Peyer's patch (tissue), 4 donors: ENCODE measurements at places on chromosomes 4 and X. TPM values are rescaled to one million over a fixed set of nuclear protein-coding genes. Genes with fewer than 3 reads are reported as not detected.
A peak's percentile ranks its signal among the peaks of the same experiment; 100 is the strongest.

Gene PPEF2
- total RNA-seq = not detected

Gene COX7B
- total RNA-seq = 445 TPM

DNA sequence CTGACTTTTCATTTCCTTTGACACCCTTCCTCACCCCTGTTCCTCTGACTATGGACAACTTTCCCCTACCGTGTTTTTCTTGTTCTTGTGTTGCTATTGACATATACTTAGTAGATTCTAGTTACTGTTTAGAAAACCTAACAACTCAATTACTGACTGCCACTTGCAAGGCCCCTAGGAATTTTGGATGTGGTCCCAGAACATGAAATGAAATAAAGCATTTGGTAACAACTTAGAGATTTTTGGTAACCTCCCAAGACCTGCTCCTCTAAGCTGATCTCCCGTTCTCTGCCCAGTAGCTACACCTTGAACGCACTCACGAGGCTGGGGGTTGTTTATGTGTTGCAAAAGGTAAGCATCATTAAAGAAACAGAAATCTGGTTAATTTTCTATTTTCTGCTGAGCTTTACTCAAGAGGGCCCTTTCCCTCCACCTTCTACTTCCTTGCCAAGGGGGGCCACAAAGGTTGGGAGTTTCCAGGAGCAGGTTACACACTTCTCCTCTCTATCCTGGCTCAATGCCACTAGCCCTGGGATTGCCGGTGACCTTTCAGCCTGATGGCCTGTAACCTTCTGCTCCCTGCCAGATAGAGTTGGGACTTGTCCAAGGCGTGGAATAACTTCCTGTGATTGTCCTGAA lies 20.5 kb downstream of the GAB3 start:
- H3K4me3 ChIP-seq = no peak overlapping the region
- H3K27ac ChIP-seq = peak overlapping the region; percentile 22
- H3K27me3 ChIP-seq = no peaks in the 10 kb centered on the region
- no peaks in the 10 kb centered on the region for H3K36me3 ChIP-seq
- DNase-seq = no peak
- no peaks in the 10 kb centered on the region for H3K4me1 ChIP-seq

- H3K27me3 ChIP-seq = no peaks in the 10 kb centered on the region
- H3K4me3 ChIP-seq = peak within 1 kb of the TSS; percentile 66
- H3K27ac ChIP-seq = peak within 1 kb of the TSS; percentile 42
- H3K4me1 ChIP-seq = no peaks in the 10 kb centered on the region
- DNase-seq = peak; percentile 51
Measured at GRCh38 chrX:84187533-84188319, at the start of gene RPS6KA6. Gene RPS6KA6, minus strand, starts transcription at chrX:84188199. Its CDS starts 300 bp downstream, at chrX:84187899.

DNA sequence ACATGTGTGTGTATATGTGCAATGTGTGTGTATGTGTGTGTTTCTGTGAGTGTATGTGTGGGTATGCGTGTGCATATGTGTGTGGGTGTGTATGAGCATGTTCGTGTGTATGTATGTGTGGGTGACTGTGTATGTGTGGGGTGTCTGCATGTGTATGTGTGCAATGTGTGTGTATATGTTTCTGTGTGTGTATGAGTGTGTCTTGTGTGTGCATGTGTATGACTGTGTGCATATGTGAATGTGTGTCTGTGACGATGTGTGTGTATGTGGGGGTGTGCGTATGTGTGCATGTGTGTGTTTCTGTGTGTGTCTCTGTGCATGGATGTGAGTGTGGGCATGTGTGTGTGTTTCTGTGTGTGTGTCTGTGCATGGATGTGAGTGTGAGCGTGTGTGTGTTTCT lies 4.2 kb upstream of the ATP2B3 start:
- DNase-seq = no peak
- no peaks in the 10 kb centered on the region for H3K4me1 ChIP-seq
- H3K27ac ChIP-seq = no peak overlapping the region

DNA sequence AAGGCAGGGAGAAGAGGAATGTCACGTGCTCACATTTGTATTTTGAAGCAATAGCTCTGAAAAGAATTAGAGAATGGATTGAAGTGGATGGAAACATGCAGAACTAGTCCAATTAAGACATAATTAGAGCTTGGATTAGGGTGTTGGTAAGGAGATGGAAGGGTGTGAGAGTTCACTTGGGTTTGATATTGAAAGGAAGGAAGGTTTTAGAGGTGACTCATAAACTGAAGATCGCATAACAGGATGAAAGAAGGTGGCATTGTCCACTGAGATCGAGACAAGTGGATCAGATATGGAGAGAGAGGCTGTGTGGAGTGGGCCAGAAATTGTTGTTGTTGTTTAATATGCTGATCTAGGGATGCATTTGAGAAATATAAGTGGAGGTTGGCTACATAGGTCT lies 244.0 kb upstream of the SMIM31 start:
- no peaks in the 10 kb centered on the region for H3K36me3 ChIP-seq
- H3K4me3 ChIP-seq = no peak overlapping the region

DNA sequence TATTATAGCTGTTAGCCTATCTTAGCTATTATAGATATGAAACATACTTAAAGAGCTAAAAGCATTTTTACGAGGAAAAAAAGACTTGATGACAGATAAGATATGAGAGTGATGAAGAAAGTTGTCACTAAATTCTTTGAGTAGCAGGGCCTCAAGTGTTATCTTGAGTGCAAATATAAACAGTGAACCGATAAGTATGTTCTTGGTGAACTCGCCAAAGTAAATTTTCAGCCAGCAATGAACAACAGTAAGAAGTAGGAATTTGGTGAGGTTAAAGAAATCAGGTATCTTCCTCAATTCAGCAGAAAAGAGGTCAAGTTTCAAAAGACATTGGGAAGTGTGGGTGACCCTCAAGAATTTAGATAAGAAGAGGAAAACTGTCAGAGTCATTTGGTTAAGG lies 471.8 kb upstream of the FTHL17 start:
- no peaks in the 10 kb centered on the region for H3K36me3 ChIP-seq
- no peak overlapping the region for H3K4me3 ChIP-seq
- no peaks in the 10 kb centered on the region for H3K27me3 ChIP-seq
- H3K4me1 ChIP-seq = no peaks in the 10 kb centered on the region
- no peak for DNase-seq
- no peak overlapping the region for H3K27ac ChIP-seq

- H3K27me3 ChIP-seq = no peaks in the 10 kb centered on the region
- H3K4me3 ChIP-seq = no peak overlapping the region
- no peaks in the 10 kb centered on the region for H3K4me1 ChIP-seq
- H3K36me3 ChIP-seq = no peaks in the 10 kb centered on the region
- H3K27ac ChIP-seq = no peak overlapping the region
Measured at GRCh38 chrX:39764441-39764914, 333.3 kb downstream of the BCOR start.

GRCh38 chr4:8533274-8533865 lies 46.8 kb upstream of the GPR78 start:
- H3K4me1 ChIP-seq = peaks cover 22% of the 10 kb centered on the region
- H3K27me3 ChIP-seq = no peaks in the 10 kb centered on the region
